Stimulated activated naive CD8-positive, alpha-beta T cell treated with anti-CD3 and anti-CD28 coated beads, Interleukin-15, amount 100 ng/mL, for 72 hours (primary cell): ENCODE measurements at places on chromosomes 16 and 17.

- no peak for DNase-seq
Measured at GRCh38 chr17:28196636-28197035, 122.4 kb upstream of the TMEM97 start.

GRCh38 chr17:13484020-13484419 is 117.7 kb downstream of the HS3ST3A1 start:
- DNase-seq, result no peak

DNA sequence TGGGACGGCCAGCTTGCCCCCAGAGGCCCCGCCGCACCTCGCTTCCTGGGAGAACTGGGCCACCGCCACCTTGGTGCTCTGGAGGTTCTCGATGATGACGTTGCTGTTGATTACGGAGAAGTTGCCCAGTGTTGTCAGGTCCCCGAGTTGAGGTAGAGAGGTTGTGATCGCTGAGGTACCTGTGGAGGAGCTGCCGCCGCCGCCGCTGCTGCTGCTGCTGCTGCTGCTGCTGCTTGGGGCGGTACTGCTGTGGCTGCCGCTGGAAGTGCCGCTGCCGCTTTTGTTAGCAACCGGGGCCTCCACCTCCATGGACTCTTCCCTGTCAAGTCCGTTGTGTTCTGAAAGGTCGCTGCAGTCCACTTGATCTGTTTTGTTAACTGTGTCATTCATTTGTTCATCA is 9.5 kb downstream of the SALL1 start:
- no peak for DNase-seq

DNA sequence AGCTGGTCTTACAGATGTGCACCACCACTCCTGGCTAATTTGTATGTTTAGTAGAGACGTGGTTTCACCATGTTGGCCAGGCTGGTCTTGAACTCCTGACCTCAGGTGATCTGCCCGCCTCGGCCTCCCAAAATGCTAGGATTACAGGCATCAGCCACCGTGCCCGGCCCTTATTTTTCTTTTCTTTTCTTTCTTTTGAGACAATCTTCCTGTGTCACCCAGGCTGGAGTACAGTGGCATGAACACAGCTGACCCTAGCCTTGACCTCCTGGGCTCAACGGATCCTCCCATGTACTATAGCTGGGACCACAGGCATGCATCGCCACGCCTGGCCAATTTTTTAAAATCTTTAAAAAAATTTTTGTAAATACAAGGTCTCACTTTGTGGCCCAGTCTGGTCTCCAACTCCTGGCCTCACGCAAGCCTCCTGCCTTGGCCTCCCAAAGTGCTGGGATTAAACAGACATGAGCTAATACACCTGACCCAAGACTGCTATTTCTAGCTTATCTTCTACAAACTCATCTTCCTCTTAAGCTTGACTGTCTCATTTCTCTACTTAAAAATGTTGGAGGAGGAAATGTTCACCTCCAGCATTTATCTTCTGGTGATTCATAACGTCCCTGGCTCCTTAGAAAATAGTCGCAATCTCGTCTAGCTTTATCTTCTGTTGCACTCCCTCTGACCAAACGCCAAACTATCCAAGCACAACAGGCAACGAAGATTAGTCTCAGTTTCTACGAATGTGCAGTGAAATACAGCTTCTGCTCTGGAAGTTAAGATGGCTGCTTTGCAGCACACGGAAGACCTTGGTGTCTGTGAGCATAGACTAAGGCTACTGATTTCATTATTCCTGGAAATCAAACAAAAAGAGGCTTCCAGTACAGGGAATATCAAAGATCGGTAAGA is 8.2 kb upstream of the TMEM94 start:
- DNase-seq, result no peak

DNA sequence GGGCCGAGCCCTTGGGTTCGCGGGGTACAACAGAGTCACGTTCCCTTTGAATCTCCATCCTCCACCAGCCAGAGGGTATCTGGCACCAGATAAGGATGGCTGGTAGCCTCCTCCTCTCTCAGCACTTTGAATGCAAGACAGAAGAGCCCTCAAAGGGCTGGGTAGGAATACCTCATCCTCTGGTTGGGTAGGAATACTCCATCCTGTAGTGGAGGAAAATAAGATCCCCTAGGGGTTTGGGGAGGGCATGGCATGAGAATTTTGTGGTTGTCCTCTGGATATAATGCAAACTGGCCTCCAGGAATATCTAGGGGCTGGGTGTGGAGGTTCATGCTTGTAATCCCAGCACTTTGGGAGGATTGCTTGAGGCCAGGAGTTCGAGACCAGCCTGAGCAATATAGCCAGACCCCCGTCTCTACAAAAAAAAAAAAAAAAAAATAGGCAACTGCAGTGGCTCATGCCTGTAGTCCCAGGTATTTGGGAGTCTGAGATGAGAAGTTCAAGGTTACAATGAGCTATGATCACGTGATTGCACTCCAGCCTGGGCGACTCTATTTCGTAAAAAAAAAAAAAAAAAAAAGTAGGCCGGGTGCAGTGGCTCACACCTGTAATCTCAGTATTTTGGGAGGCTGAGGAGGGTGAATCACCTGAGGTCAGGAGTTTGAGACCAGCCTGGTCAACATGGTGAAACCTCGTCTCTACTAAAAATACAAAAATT is 2.7 kb downstream of the IGFBP4 start:
- no peak for DNase-seq

- DNase-seq, result no peak
Measured at GRCh38 chr17:48391444-48391843, 38.6 kb downstream of the SKAP1 start.

DNA sequence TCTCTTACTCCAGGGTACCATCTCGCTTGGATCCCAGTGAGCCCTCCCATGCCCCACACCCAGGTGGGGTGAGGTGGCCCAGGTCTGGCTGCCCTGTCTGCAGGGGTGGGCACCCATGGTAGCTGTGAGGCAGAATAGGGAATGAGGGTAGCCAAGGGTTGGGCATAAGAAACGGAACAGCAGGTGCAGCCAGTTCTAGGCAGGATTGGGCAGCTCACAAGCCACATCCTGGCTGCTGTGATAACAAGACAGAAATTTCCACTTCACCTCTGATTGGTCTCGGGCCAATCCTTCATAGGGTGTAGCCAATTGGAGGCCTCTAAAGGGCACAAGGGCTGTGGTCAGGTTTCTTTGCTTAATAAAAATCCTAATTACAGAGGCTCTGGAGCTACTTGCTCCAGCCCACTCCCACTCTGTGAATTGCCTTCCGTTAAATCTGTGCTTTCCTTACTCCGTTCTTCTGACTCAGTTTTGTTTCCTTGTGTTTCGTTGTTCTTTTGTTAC is 1.5 kb upstream of the ARHGDIG start:
- DNase-seq, result peak; percentile 59

GRCh38 chr16:65884018-65884417 is 482.5 kb upstream of the CDH5 start:
- no peak for DNase-seq

DNA sequence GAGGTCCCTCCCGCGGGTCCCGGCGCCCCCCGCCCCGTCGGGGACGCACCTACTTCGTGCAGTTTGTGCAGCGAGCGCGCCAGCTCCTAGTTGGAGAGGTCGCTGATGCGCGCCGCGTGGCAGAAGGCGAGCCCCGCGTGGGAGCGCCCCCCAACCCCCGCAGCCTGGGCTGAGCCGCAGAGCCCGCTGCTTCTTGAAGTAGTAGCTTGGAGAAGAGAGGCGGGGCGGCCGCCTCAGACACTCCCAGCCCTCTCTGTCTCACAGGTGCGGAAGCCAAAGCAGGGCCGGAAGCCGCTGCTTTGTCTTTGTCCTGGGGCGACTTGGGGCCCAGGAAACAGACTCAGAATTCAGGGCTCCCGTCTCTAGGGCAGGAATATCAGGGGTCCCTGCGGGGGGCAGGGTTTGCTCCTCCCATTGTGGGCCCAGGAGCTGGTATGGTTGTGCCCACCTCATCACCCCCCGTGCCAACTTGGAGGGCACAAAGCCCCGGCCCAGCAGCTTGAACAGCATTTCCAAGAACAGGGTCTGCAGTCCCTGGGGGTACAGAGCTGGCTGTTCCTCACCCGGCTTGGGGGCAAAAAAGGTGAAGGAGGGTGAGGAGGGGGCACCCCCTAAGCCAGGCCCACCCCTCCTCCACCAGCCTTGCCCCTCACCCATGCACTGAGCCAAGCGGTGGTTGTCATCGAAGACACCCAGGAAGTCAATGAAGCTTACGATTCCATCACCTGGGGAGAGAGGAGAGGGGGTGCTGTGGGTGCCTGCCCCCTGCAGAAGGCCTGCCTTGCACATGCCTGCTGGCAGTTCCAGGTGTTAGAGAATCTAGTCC is 13.5 kb downstream of the SPATA32 start:
- peak; percentile 84 for DNase-seq

GRCh38 chr17:30600830-30601494 is 123.8 kb downstream of the GOSR1 start:
- peak; percentile 28 for DNase-seq

DNA sequence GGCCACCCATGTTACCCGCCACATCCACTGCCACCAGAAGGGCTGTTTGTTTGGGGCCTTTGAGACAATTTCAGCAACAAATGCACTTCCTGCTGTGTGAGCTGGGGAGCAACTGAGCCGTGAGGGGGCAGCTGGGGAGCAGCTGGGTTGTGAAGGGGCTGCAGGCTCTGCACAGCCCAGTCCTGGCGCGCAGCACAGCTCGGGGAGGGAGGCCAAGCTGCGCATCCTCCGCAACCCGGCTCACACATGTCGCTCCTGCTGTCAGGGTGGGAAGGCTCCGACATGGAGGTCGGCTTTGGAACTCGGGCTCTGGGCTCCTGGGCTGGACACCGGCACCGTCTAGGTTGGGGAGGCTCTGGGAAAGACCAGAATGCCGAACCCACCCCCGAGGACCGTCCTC is 53.6 kb downstream of the CBFA2T3 start:
- no peak for DNase-seq

DNA sequence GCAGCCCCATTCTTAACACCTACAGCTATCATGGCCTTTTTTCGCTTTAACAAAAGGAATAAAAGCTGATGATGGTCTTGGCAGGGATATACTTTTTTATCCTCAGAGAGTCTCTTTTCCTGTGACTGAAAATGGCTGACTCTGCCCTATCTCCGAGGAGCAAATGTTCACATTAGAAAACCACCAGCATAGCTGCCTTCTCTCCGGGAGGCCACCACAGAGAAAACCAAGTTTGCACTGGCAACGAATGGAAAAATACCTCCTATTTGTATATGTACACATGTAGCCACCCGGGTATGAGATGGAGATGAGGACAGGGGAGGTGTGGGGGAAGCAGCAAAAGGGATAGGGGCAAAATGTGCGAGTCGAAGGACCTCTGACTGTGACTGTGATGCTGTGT is 88.2 kb downstream of the STX8 start:
- DNase-seq, result no peak

- DNase-seq, result peak; percentile 47
Measured at GRCh38 chr16:69187446-69188235, 677 bp downstream of the SNTB2 start.

GRCh38 chr17:40342504-40343218 is 21.9 kb downstream of the GJD3 start:
- DNase-seq, result no peak

DNA sequence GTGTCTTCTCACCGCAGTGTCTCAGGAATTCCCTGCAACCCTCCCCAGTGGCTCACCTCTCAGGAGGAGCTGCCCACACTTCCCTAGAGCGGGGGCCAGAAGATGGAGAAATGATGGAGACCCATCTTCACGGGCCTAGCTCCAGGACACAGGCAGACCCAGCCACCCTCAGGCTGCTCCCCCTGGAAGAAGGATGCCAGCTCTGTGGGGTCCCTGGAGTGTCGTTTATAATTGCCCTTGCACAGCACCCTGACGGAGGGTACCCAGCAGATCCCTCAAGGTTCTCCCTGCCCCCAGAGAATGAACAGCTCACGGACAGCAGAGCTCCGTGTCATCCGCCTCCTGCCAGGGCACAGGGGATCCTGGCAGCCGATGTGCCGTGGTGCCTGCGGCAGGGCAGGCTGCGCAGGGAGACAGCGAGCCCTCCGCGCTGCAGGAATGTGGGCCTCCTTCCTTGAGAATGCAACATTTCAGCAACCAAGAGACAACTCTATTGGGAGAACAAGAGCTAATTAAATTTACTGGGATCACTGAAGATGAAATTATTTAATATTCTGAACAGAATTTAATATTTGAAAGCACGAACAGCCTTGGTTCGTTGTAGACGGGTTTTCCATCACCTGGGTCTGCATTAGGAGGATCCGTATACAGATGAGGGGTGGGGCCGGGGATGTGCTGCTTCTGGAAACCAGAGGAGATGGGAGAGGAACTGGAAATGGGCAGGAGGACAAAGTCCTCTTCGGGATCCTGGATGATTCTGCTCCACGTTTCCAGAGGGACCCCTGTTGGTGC is 21.0 kb upstream of the RBFOX3 start:
- DNase-seq, result peak; percentile 4

- DNase-seq, result no peak
Measured at GRCh38 chr17:39170109-39170508, 4.1 kb upstream of the ARL5C start.

GRCh38 chr16:70692130-70692872 is 6.4 kb upstream of the MTSS2 start:
- no peak for DNase-seq

GRCh38 chr16:21157632-21158031 is 842 bp upstream of the LDAF1 start:
- DNase-seq, result no peak

DNA sequence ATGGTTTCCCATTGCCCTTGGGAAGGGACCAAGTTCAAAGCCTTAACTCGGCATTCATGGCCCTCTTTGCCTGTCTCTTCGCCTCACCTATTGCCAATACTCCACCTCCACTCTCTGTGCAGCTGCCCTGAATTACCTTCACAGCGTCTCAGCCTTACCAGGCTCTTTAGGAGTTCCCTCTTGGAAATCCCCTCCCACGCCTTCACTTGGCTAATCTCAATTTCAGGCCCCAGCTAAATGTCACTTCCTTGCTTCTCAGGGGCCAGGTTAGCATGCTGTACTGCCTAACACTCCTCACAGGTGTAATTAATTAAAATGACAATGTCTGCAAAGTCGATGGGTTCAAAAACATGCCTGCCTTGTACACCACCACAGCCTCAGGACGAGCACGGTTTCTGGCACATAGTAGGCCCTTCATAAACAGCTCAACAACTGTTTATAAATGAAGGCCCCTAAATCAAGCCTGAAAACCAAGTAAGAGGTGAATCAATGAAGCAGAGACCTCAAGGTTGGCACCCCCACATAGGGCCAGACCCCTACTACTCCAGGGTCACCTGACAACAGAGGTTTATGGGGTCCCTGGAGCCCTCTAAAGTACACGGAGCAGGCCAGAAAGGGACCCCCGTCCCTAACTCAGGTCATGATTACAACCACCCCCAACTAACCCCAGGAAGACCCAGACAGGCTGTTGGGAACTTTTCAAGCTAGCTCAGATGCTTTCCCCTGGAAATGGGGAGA is 11.2 kb upstream of the EEF2K start:
- peak; percentile 30 for DNase-seq

DNA sequence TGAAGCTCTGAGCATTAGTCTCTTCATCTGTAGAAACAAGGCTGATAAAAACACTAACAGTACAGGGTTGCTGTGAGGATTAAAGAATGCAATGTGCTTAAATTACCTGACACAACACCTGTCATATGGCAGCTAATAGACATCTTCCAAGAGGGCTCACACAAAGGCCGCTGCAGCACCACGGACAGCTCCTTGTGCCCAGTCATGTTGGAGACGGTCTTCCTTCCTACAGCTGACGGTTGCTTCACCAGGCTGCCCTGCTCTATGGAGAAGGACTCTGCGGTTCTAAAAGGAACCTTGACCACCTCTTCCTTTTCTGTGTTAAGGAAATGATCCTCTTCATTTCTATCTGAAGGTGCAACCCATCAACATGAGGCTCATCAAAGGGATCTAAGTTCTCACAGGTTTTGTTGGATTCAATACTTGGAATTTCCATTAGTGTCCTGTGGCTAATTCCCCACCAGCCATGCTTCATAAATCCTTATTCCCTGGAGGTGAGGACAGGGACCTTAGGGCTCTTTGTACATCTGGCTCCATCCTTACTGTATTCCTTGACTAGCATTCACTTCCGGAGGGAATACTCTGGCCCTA is 138.9 kb upstream of the CES5A start:
- DNase-seq, result peak; percentile 10
